Myocyte (in vitro differentiated cells): ENCODE measurements at places on chromosomes 1 and 21. TPM values are rescaled to one million over a fixed set of nuclear protein-coding genes. Genes with fewer than 3 reads are reported as not detected.

- DNase-seq = no peak
These were observed 27.8 kb downstream of the DNM3 start for GRCh38 chr1:171869097-171869496.

Gene SAMD13
- total RNA-seq = 0.70 and 0.99 TPM in 2 replicates

Gene PRKAA2
- 9.1 and 10.5 TPM in 2 replicates for total RNA-seq

- DNase-seq = peak; percentile 94
These were observed 7.3 kb downstream of the KIAA2013 start for GRCh38 chr1:11918799-11919519.

Gene C8A
- not detected in 2 replicates for total RNA-seq

GRCh38 chr1:63904826-63905225, 131.0 kb downstream of the ROR1 start:
- no peak for DNase-seq

DNA sequence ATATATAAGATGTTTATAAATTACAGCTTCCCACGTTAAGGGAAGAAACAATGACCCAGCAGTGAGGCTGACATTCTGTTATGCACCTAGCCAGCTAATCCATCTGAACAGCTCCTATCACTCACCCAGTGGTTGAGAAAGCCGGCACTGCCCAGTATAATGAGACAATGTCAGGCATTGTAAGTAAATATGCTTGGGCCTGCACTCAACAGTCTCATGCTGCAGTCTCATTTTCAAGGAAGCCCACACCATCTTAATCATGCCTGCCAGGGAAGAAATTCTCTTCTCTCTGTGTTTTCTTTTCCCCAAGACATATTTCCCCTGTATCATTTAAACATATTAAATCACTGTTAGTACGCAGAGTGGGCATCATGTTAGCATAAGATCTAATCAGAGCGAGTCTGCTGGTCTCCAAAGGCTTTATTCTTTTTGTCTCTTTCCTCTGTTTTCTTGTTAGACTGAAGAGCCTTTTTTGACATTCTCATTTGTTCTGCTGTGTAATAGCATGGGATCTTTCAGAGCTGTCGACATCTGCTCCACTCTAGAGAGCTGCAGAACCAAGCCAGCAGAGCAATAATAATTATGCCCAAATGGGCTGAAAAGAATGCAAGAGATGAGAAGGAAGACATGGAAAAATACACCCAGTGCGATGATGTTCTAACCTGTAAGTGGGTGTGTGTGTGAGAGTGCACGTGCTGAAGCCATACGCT, 67.6 kb upstream of the SLC22A15 start:
- no peak for DNase-seq

GRCh38 chr1:18725231-18725895, 94.7 kb downstream of the PAX7 start:
- DNase-seq = no peak

GRCh38 chr1:204419064-204419403, 7.4 kb upstream of the PPP1R15B start:
- no peak for DNase-seq

Gene CLDN17
- not detected in 2 replicates for total RNA-seq
